ENCODE measurements at places on chromosomes 1 and 21.

DNA sequence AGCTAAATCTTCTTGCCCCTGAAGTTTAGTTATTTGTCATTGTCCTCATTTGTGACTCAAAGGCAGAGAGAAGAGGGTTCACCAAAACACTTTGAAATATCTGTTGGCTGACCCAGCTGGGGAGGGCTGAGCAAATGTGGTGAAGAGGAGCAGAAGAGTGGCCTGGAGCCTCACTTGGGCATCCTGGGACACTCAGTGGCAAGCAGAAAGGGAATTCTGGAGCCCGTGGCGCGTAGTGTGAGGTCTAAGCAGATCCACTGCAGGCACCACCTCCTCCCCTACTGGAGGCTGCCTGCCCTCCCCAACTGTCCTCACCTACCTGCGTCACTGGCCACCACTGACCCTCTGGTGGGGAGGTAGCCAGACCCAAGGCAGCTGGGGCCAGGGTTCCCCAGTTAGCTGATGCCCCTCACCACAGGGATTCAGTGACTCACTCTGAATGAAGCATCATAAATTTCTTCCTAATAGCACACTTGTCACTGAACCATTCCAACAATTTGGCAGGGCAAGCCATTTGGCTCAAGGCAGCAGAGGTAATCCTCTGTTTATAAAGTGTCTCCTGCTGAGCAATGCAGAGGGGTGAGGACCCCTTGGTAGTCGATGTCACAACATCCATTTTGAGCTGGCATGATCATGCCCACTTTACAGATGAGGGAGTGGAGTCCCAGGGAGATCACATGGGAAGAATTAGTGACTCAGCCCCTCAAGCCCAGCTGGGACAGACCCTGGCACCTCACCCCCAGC, 80.3 kb downstream of the NENF start:
- DNase-seq, result no peak

- DNase-seq, result no peak
These were observed 12.2 kb downstream of the FH start for GRCh38 chr1:241507189-241507863.

- no peak for DNase-seq
These were observed 318.4 kb upstream of the RGS18 start for GRCh38 chr1:191839891-191840290.

DNA sequence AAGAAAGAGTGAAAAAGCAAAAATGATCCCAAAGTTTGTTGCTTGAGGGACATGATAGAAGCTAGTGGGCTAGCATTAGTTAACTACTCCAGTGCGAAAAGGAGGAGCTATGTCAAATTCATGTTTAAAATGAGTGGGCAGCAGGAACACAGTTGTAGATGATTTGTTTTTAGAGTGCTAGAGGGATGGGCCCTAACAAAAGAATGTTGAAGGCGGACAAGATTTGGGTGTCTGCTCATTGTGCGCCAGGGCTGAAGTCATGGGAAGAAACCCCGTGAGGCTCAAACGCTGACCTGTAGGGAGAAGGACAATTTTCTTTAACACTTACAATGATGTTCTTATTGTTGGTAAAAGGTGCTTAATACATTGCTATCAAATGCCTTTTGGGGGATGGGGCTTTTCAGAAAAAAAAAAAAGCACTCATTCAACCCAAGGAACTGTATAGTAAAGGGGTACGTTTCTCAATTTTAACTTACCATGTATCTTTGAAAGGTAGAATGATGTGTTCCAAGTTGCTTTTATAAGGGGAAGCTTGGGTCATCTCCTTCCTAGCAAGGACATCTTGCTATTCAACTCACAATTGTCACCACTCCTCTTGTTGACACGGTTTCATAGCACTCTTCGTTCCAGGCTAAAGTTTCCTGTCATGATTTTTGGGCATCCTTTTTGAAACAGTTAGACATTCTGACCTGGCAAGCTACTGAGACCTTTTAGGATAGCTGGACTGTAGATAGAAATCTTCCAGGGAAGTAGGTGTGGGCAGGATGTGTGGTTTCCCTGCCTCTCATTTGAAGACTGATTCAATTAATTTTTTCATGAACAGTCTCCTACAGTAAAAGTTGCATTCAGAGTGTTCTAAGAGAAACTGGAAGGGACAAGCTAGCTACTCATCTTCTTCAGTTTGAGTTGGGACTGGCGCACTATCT, 53.0 kb upstream of the CNN3 start:
- DNase-seq, result no peak

DNA sequence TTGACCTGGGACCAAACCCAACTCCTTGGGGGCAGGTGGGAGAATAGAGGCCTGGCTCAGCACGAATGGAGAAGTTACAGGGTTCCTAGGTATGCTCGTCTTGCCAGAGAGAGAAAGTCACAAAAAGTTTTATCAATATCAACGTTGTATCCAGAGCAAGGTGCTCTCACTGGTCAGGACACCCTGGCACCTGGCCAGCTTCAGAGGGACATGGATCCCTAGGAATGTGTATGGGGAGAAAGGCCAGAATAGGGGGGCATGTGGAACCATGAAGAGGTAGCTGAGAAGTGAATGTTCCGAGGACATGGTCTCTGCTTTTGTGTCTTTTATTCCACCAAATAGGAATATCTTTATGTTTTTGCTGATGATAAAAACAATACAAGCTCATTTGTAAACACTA, 9.4 kb upstream of the POU3F1 start:
- DNase-seq, result no peak

DNA sequence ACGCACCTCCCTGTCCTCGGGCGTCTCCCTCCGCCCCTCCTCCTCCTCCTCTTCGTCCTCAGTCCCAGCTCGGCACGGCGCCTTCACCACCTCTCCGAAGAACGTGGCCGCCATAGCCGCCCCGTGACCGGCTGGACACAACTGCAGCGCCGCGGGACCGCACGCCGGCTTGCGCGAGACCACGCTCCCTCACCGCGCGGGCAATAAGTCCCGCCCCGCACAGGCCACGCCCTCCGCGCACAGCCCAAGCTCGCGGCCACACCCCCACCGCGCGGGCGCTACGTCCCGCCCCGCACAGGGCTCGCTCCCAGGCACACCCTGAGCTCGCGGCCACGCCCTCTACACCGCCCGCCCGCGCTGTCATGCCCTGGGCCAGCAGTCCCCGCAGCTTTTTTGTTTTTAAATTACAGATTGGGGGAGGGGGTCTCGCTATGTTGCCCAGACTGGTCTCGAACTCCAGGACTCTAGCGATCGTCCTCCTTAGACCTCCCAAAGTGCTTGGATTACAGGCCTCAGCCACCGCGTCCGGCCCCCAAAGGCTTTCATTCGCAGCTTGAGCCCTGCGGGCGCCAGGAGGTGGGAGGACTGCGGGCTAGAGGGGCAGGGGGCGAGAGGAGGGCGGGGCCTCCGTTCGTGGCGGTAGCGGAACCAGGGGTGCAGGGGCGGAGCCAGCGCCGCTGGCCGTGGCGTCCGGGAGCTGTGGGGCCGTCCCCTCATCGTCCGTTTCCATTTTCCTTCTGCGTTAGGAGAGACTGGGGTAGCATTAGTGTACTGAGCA, at the start of gene PSMG1:
TSS of gene PSMG1 (minus strand) at position 180 of the 778 bp plus-strand sequence. CDS start at position 114, 66 bp downstream.
- DNase-seq, result peak; percentile 47

DNA sequence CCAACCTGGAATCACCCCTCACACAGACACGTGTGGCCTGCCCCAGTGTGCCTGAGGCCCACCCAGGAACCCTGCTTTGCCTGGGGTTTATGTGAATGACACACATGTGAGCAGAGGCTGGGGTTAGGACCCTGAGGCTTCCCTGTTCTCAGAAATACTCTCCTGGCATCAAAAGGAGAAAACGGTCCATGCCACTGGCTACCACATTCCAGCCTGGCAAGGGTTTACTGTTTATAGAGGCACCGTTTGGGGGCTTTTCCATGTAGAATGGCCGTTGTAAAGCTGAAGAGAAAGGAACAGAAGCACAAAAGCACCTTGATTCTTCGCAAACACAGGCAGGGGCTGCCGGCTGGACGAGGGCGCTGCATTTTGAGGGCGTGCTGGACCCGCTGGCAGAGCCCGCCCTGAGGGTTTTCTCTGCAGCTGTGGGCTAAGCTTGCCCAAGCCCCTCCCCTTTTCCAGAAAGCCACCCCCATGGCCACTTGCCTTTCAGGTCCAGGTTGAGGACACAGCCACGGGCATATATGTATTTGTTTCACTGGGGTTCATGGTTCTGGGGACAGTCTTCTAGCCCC, 13.0 kb downstream of the TFF3 start:
- DNase-seq, result no peak

GRCh38 chr21:38806942-38807284, 1.2 kb downstream of the ETS2 start:
- no peak for DNase-seq

DNA sequence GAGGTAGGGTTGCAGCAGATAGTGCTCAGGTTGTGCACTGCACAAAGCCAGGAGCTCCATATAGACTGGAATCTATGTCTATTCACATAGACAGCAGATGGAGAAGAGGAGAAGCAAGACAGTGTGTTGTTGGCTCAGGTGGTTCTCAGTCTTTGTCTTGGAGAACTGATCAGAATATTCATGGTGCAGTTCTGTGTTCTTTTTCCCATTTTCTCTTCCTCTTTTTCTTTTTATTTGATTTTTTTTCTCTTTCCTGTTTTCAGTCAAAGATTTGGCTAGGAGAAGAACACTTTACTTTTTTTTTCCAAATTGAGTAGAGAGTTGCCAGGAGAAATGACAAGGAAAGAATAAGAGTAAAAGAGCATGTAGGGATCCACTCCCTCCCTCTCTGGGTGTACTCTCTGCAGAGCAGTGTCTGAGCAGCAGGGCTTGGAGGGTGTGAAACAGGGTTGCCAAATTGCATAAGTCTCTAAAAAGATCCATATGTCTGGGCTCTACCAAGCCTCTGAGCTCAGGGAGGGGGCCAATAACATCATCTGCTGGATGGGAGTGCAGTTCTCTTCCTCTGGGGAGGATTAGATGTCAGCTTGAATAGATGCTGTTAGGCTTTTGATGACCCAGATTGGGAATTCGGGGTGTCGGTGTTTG, 8.7 kb upstream of the CD34 start:
- no peak for DNase-seq

DNA sequence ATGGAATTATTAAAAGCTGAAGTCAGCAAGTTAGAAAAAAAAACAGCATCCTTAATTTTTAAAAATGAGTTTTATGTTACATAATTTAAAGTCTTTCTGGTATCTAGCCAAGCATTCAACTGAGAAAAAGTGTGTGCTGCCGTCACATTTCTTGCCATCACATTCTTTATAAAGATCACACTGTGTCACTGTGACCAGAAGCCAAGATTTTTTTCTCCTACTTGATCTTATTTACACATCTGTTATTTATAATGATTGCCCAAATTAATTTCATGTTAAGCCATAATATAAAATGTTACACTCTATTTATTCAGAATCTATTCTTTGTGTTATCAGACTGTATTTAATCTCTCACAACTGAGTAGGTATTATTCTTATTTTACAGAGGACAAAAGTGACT, 1603.7 kb downstream of the PLA2G4A start:
- DNase-seq, result no peak

DNA sequence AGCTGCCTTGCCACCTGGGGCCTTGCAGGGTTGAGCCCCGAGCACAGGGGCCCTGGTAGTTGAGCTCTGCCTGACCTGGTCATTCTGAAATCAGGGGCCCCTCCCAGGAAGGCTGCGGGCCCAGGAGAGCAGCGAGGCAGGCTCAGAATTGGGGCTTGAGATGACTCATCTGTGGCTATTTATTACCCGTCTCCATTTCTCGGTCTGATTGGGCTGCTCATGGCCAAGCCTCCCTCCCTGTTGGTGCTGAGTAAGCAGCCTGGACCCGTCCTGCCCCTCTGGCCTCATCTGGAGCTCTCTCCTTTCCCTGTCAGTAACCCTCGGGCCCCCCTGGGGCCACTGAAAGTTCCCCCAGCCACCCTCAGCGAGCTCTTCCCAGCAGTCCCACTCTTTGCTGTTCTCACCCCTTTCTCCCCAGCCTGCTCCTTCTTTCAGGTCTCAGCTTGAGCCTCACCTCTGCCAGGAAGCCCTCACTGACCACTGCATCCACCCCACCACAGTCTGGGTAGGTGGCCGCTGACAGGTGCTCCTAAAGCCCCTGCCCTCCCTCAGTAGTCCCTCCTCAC, 11.0 kb upstream of the TNFRSF8 start:
- DNase-seq, result no peak

DNA sequence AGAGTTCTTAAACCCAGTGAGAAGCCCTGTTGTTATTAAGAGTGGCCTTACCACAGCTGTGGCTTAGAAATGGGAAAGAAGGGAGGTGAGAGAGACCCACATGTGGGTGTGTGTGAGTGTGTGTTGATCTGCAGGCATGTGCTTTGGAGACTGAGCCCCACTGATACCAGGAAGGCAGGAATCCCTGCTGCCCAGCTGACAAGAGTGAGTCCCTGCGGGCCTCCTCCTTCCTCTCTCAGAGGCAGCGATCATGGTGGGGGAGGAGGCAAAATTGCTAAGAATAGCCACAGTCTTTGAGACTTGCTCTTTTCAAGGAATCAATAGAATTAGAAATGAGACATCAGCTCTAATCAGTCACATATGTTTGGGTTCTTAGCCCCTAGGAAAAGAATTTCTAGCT, 87.0 kb upstream of the WARS2 start:
- no peak for DNase-seq

GRCh38 chr1:207234690-207235089, 86.8 kb upstream of the CD55 start:
- no peak for DNase-seq

DNA sequence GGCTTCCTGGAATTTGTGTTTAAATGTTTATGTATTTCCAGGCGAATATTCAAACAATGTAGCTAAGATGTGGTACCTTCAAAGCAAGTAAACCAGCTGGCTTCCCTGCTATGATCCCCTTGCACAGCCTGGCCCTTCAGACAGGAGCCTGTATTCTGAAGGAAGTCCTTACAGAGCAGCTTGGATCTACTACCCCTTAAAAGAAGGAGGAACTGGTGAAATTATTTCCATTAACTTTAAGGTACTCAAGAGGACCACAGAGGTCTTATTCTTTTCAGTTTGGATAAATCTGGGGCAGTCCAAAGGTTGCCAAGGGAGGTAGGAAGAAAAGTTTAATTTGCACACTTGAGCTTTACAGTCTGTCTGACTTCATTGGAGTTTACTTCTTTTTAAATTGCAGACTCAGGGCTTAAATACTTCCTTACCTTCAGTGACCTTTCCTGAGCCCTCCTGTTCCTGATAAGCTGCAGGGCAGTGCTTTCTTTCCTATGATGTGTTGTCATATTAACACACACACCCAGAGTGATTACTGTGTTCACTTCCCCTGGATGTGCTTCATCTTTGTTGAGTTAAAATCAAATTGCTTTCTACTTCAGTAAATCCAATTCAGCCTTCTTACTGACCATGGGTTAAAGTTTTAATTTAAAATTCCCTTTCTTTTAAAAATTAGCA, 40.5 kb downstream of the DISC1 start:
- DNase-seq, result no peak

DNA sequence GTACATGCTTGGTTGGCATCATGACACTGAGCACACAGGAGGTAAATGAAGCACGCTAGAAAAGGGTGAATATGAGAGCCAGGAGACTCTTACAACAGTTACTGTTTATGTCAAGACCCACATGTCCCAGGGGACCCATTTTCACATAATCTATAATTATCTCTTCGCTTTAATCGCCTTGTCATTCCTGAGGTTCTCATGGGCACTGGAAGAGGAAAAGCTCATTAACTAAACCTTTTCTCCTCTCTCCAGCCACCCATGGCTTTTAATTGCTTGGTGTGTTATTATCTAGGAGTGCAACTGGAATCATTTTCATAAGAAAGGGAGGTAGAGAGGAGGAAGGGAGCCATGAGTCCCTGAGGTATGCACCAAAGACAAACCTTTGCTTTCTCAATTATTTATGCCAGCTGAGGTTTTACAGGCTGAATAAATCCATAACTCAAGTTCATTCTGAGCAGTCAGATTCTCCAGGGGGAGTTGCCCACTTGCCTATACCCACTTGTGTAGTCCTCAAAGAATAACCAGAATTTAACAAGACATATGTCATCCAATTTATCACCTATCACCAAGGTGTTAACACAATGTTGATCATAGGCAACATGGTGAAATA, 77.4 kb downstream of the ACBD6 start:
- no peak for DNase-seq

GRCh38 chr1:160427625-160428024, 27.3 kb downstream of the VANGL2 start:
- no peak for DNase-seq

Data from cerebellar nuclear complex (tissue), 1 donor.